Amniotic stem cell (primary cell): ENCODE measurements at places on chromosomes 7 and 10.

DNA sequence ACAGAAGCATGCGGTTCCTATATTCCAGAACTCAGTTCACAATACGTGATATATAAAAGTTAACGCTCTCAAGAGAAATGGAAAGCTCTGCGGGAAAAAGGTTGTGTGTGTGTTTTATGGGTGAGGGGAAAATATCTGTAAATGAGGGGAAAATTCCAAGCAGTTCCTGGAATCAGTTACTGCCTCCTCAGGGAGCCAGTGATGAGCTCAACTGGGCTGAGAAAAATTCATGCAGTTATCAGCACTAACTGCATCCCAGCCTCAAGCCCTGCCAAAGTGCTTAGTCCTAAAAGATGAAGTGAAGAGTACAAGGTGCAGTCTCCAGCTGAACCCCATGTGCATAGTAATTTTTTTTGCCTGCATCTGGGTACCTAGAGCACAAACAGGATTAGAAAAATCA, 191.9 kb downstream of the CDK14 start:
- DNase-seq = no peak

DNA sequence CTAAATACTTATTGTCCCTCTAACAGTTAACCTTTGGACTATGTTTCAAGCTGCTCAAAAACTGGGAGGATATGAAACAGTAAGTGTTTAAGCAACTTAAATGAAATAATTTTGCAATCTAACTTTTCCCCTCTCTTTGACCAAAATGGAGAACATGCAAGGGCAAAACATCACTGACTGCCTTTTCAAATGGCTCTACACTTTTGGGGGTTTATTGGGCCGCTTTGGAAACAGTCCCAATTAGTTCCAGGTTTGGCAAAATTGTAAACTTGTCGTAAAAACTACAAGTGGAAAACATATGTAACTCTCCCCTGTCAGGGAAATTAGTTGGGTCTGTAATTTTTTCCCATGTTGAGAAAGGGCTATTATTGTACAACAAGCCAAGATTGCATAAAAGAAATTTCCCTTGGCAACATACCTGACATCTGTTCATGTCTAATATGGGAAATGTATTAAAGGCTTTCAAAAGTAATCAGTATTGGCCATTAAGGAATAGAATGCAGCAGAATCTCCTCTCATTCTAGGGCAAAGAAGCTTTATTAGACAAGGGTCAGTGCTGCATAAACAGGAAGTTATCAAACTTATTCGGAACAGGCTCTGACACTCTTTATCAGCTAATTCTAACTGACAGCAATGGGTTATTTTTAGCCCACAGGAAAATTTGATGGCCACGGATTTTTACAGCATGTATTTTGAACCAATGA, 157.9 kb downstream of the ARID5B start:
- no peak for DNase-seq

- DNase-seq = no peak
These were observed 473.3 kb upstream of the PCDH15 start for GRCh38 chr10:55274367-55274766.

DNA sequence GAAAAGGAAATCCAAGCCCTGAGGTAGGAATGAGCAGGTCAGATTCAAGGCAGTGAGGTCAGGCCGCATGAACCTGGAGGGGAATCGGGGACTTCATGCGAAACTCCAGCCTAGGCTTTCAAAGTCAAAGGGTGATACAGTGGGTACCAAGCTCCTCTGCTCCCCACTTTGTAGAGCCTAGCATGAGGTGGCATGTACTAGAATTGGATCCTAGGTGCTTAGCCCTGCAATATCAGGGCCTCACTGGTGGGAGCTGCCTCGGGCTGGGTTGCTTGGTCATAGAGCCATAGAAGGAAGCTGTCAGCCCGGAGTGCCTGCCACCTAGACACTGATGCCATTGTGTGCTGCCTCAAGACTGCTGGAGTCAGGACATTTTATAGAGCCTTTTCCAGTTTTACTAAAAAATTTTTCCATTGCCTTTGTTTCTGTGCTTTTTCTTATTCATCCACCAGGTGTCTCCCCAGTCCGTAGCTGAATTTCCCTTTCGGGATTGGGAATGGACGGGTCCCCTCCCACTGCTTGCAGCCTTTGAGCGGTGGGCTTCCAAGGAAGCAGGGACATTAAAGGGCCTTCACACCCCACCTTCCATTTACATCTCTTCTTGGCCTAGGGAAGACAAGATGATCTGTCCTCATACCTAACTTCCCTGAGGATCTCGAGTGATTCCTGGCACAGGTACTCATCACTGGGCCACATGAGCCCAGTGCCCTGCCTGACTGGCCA, 5.5 kb upstream of the LZTS2 start:
- peak; percentile 23 for DNase-seq

DNA sequence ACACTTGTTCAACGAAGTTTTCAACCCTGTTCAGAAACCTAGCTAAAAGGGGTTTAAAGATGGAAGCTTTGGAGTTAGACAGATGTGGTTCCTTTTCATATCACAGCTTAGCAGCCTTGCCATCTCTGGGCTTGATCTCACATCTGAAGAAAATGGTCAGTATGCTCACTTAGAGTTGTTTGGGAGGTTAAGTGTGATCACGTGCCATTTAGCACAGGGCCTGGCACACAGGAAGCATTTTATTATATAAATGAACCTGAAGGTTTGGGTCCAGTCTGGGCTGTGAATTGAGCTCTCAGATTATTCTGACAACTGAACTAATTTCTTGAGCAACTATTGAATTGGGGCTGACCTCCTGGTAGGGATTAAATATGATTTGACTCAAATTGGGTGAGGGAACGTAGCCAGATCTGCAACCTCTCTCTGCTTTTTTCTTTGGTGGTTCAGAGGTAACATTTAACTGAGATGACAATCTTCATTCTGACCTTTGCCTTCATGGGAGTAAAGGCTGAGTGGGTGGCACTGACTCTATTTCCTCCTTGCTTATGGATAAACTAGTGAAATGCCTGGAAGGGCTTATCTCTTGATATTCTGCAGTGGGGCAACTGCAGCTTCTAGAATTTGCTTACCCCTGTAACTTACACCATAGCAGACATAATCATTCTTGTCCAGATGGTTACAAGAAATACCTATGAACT, 10.2 kb upstream of the HKDC1 start:
- DNase-seq = no peak

DNA sequence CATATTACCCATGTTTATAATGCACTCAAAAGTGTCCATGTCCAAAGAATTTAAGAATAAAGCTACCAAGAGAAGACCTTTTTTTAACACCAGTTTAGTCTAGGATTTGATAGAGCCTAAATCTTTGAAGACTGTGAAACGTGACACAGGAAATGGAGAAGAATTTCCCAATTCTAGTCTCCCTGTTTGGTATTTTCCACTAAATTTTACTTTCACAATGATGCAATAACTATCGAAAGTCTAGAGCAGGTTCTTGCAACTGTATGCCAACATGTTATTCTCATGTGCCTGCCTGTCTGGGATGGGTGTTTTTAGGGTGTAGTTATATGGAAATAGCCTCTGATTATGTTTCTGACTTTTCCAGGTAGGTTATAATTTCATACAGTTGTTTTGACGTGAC, 6.9 kb upstream of the MXI1 start:
- no peak for DNase-seq
